ENCODE measurements at places on chromosomes 5 and 9. TPM values are rescaled to one million over a fixed set of nuclear protein-coding genes. Genes with fewer than 3 reads are reported as not detected.

DNA sequence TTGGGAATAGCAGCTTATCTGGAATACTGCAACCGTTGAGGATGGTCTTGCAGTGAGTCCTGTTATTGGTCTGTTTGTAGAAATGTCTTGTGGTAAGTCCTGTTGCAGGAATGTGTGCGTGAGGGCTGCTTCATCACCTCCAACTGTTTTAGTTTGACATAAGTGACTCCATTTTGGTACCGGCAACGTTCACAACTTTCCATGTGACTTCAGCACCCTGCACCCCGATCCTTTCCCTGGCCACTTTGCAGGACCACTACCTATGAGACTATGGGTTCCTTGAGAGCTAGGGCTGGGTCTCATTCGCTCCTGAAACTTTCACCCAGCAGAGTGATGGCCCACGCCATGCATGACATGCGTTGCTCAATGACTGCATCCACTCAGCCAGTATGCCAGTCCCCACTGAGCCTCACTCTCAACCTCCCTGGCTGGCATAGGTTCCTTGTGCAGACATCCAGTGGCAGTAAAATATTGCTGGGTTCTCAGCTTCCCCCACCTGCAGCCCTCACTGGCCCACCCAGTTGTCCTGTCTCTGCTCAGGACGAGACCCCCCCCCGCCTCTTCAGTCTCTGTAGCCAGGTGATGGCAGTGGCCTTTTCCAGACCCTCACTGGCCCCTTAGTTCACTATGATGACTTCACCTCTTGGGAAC lies 8.0 kb downstream of the SURF6 start:
- DNase-seq, result no peak

DNA sequence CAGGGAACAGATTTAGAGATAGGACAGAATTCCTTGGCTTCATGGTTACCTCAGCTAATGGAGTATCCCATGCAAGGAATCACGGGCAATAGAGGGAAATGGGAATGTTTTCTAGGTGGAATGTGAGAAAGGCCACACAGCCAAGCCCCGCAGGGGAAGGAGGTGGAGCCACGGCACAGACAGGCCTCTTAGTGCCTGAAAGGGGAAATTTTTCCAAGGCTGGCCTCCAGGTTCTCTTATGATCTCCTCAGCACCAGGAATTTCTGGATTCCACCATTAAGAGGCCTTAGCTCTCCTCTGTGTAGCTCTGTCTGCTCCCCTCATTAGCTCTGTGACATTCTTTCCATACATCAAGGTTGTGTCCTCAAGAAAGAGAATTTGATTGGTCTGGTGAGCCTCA lies 124.7 kb downstream of the GALNT10 start:
- no peak for DNase-seq

Gene SLC46A2
- not detected for total RNA-seq

GRCh38 chr5:64637837-64638443 lies 52.4 kb upstream of the SHISAL2B start:
- no peak for DNase-seq

- no peak for DNase-seq
Measured at GRCh38 chr9:26748449-26749058, 144.0 kb downstream of the CAAP1 start.

- DNase-seq, result no peak
Measured at GRCh38 chr5:175878544-175879438, 7.4 kb downstream of the CPLX2 start.

Data from mammary epithelial cell (primary cell).